AG08396 (cell line): ENCODE measurements at places on chromosomes 3 and 15.
A peak's percentile ranks its signal among the peaks of the same experiment; 100 is the strongest.

GRCh38 chr3:111246967-111247760, 175.5 kb downstream of the NECTIN3 start:
- peak; percentile 50 for DNase-seq

- no peak for DNase-seq
Observed at GRCh38 chr3:123586131-123586530, 1.3 kb upstream of the HACD2 start.

- no peak for DNase-seq
Observed at GRCh38 chr3:105094588-105094987, 272.1 kb upstream of the ALCAM start.

DNA sequence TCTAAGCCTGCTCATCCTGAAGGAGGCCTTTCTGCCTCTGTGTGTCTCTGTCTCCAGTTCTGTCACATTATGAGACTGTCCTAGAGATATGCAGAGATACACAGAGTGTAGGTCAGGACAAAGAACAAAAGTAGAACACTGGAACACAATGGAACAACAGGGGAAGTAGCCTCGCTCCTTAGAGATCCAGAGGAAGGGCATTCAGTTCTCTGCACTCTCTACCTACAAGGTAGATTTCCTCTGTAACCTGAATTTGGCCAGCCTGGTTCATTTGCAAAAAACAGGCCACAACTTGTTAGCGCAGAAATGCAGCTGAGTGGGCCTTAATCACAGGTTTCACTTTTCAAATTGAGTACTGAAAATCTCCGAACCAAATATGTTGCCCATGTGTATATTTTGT, 19.4 kb downstream of the NEK10 start:
- DNase-seq: no peak

DNA sequence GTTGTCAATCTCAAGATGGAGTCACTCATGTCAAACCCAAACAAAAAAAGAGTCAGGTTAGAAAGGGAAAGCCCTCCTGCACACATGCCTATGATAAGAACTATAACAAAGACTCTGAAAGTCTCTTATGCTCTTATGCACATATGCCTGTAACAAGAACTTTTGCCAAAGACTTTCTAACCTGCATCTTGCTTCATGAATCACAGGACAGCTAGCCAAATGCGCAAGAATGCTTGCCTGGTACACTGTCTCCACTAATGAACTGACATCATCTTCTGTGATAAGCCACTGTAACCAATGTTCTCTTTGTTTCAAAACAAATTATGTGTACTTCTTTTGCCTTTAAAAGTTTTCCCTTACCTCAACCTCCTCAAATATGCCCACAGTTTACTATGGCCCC, 18.2 kb upstream of the EHHADH start:
- DNase-seq: no peak

- DNase-seq: no peak
Observed at GRCh38 chr15:66876421-66876730, 174.3 kb downstream of the SMAD6 start.

- no peak for DNase-seq
Observed at GRCh38 chr3:129104051-129104450, 17.6 kb downstream of the RAB43 start.

DNA sequence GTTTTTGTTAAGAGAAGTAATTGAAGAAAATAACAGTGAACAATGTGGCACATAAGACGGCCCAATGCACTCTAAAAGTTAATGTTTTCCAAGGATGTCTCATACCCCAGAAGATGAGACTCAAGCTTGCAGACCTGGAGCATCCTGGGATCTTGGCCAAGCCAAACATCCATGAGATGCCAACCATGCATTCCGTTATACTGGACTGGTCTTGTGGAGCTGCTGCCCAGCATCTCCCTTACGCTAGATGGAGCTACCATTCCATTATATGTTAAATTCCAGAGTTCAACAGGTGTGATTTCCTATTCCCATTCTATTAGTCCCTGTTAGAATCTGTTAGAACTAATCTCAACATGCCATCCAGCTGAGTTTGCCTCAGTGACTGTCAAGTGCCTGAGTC, 181.8 kb downstream of the PDCD6IP start:
- peak; percentile 77 for DNase-seq

- no peak for DNase-seq
Observed at GRCh38 chr3:143276592-143276991, 157.0 kb downstream of the CHST2 start.
